ENCODE measurements at places on chromosomes 3 and 15. TPM values are rescaled to one million over a fixed set of nuclear protein-coding genes. Genes with fewer than 3 reads are reported as not detected.

ZNF106 gene
- polyA plus RNA-seq = 43.8 TPM

AADAC gene
- polyA plus RNA-seq = not detected

DNA sequence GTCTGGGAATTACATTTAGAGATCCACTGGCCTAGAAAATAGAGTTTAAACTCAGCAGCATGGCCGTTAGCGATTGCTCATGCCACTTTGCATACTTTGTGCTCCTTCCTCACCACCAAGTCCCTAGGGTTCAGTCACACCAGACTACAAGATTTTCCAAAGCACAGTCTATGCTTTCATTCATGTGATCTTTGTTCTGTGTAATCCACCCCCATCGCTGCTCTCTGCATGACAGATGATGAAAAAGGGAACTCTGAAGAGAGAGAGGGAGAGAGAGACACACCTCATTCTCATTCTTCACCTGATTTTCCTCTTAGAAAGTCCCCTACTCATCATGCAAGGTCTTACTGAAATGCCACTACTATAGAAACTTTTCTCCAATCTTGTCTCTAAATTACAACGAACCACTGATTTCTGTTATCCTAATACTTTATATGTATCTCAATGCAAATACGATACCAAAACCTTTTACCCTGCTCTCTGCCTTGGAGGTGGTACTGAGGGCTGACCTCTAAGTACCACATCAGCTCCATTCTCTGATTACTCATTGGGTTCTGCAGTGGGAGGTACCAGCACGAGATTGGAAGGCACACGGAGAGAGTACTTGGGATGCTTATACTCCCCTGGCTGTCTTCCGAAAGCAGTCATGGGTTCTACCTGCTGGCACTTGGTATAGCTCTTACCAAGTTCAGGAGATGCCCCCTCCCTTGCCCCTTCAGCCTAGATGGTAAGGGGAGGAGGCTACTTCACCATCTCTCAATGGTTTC, 1.1 kb upstream of the PARP15 start:
- DNase-seq = peak; percentile 46

TPM1 gene
- 3,029 TPM for polyA plus RNA-seq

AQP9 gene
- not detected for polyA plus RNA-seq

DNA sequence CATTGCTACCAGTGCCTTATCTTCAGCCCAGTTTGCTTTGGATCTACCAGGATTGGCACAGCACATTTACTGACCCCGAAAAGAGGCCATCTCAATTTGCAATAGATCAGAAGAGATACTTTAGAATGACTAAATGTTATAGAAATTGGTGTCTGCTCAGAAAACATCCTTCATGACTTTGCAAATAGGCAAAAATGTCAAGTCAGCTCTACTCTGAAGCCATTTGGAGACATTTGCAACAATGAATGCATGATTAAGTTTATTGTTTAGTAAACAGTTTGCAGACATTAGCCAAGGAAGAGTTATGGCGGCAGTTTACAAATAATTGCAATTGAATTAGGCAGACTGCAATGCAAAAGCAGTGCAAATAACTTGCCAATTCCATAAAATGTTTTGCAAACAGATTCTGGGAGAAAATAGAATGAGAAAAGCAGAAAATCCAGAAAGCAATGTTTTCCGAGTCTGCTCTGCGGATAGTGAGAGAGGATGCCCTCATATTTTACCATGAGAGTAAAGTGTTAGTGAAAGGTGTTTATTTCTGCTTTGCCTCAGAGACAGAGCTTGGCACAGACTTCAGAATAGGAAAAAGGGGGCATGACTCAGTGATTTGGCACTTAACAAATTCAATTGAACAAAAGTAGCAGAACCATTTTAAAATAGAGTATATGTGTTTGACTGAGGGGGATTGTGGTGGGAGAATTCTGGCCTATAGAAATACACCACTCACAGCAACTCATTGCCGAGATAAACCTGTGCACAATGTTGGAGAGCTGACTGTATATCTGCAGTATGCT, 334.9 kb upstream of the NR2F2 start:
- DNase-seq = peak; percentile 63

SOX14 gene
- polyA plus RNA-seq = not detected

GRCh38 chr3:11452885-11453847, 181.0 kb downstream of the ATG7 start:
- peak; percentile 80 for DNase-seq

- no peak for DNase-seq
Observed at GRCh38 chr15:45221967-45222366, 30.1 kb upstream of the SLC28A2 start.

DNA sequence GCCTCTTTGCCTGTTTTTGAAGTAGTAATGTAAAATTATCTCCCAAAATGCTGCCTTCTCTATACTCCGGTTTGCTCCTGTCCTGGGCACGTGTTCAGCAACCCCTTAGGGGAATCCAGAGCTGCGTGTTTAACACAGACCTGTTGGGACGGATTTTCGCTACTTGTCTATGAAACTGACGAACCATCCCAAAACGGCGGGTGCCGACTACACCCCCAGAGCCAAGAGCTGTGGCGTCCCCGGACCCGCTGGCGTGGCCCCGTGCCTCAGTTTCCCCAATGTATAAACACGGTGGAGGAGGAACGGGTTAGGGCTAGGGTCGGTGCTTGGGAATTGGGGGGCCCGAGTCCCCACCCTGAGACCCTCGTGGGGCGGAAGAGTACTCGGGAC, 473 bp downstream of the FHIT start:
- DNase-seq = peak; percentile 50

HRG gene
- polyA plus RNA-seq = not detected

TMIE gene
- polyA plus RNA-seq = 0.19 TPM

GRCh38 chr15:74307827-74308811, 59.3 kb downstream of the CYP11A1 start:
- DNase-seq = peak; percentile 84

DNA sequence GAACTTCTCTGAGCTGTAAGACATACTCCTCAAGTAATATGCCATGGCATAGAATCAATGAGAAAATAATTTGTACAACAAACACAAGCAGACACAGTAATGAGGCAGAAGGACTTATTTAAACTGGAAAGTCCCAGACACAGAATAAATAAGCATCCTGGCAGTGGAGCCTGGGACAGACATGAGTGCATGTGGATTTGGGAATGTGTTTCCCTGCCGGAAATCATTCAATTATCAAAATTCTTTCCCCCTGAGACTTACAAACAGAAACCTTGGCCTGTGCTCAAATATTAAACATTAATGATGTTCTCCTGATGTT, 520.1 kb downstream of the ROBO1 start:
- DNase-seq = peak; percentile 30

IL17RE gene
- 0.24 TPM for polyA plus RNA-seq

GRCh38 chr3:42720126-42720525, 17.5 kb upstream of the HHATL start:
- no peak for DNase-seq

DNA sequence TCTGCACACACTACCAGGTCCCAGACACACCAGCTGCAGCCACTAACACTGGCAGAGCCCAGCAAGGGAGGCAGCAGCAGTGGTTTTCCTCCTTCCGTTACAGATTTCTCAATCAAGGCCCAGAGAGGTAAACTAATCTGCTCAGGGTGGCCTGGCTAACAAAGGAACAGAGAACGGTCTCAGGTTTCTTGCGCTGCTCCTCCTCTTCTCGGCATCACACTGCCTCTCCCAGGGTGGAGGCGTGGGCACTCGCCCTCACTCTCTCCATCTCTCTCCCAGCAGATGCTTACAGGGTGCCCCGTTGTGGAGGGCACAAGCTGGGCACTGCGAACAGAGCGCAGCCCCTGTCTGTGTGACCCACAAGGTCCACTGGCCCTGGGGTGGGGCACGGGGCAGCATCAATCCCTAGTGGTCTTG, 228.7 kb downstream of the VPS13C start:
- DNase-seq = no peak

- no peak for DNase-seq
Observed at GRCh38 chr3:4734454-4734853, 241.3 kb downstream of the ITPR1 start.

GRCh38 chr3:157572559-157573270, 69.5 kb upstream of the VEPH1 start:
- peak; percentile 75 for DNase-seq

CPEB1 gene
- 5.6 TPM for polyA plus RNA-seq

GRCh38 chr15:65576664-65577063, 34.3 kb downstream of the INTS14 start:
- DNase-seq = peak; percentile 57

ITIH1 gene
- polyA plus RNA-seq = not detected

DNA sequence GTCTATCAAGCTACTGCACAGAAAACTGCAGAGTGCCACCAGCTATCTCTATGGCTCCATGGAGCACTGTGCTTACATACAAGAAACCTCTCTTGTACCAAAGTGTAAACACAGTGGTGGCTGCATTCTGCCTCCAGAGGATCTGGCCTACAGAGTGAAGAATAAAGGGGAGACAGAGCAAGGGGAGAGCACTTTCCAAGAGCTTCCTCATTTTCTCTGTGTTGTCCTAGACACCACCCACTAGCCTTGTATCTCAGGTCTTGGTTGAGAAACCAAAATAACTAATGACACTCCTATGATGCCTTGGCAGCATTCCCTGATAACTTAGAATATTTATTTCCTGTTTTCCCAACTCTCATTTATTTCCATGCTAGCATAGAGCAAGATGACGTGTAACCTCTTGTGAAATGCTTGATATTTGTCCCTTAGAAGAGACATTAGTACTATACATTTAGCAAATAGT, 56.9 kb upstream of the PHLDB2 start:
- DNase-seq = peak; percentile 97

GRCh38 chr3:13686367-13687160, 137.6 kb downstream of the FBLN2 start:
- no peak for DNase-seq

GRCh38 chr3:169390271-169390670, 273.2 kb downstream of the MECOM start:
- peak; percentile 14 for DNase-seq

GRCh38 chr3:42339321-42339720, 71.1 kb downstream of the LYZL4 start:
- no peak for DNase-seq

GRCh38 chr15:56957812-56958406, 39.5 kb downstream of the TCF12 start:
- DNase-seq = no peak

EPHA6 gene
- not detected for polyA plus RNA-seq

GRCh38 chr15:26866298-26867199, at the start of gene GABRA5:
GABRA5 (plus strand) TSS chr15:26867062; CDS start chr15:26869249, 2,187 bp downstream.
- DNase-seq = peak; percentile 49

DNA sequence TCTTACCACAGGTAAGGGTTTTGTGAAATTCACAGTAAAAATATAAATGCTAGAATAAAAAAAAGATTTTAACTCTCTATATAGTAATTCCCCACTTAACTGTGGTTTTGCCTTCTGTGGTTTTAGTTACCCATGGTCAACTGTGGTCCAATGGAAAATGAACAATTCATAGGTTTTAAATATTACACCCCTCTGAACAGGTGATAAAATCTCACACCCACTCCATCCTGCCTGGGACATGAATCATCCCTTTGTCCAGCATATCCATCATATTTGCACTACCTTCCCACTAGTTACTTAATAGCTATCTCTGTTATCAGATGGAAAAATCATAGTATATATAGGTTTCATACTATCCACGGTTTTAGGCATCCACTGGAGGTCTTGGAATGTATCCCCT, 49.2 kb downstream of the HDGFL3 start:
- DNase-seq = peak; percentile 18

DNA sequence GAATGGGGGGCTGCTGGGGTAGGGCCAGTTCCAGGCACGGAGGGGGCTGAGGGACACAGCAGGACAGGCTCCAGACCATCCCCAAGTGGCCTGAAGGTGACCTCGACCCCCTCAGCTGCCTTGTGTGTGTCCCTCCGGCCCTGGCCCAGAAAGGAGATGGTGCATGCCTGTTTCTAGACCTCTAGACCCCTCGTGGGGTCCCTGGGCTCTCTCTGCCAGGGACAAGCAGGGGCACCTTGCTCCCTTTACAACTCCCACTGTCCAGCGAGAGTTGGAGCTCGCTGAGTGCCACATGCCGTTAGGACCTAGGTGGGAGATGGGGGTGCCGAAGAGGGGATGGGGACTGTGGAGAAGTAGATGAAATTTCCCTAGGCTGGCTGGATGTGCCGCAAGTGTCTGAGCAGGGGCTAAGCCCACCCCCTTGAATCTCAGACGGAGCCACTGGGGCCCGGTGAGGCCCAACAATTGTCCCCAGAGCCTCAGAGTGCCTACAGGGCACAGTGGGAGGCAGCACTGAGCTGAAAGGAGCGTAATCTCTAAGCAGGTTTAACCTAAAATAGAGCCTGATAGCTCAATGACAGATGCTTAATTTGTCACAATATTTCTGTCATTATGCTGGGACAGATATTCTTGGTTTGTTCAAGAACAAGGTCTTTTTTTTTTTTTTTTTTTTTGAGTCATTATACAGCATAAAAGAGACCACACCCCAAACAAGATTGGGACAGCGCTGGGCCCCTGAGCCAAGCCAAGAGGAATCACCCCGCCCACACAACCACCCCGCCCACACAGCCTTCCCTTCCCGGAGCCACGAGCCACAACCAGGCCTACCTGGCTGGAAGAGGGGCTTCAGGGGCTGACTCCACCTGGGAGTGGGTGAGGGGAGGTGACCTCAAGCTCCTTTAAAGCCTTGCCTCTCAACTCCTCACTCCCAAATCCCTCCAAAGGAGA, 23.6 kb upstream of the KLF13 start:
- DNase-seq = peak; percentile 42

PLCH1 gene
- polyA plus RNA-seq = not detected

DNA sequence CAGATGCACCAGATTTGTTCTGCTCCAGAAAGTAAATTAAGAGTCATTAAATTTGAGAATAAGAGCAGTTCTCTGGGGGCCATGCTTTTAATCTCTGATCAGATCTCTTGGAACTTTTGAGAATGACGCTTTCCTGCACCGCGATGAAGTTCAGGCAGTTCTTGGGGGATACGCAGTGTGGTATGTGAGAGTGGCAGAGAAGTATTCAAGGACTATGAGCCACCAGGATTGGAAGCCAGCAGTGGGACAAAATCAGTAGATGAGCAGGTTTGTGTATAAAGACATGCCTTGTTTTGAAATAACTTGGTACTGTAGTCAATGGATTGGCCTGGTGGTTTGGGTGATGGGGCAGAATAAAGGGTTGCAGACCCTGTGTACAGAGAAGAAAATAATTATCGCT, 483.6 kb downstream of the ERC2 start:
- no peak for DNase-seq

GRCh38 chr3:33093847-33094246, 3.1 kb downstream of the GLB1 start:
- no peak for DNase-seq

GRCh38 chr3:192834428-192834827, 83.2 kb downstream of the MB21D2 start:
- DNase-seq = no peak

- DNase-seq = no peak
Observed at GRCh38 chr3:839981-840380, 252.8 kb upstream of the CNTN6 start.

DLL4 gene
- not detected for polyA plus RNA-seq
